Hematopoietic multipotent progenitor cell treated with erythropoietin and hydrocortisone succinate and interleukin-3 and kit ligand, for 17 days (in vitro differentiated cells): ENCODE measurements at places on chromosomes 12 and 14.
A peak's percentile ranks its signal among the peaks of the same experiment; 100 is the strongest.

- DNase-seq, result no peak
These were observed 20.1 kb upstream of the PLEK2 start for GRCh38 chr14:67432050-67432564.

- no peak for DNase-seq
These were observed 189.2 kb upstream of the DIO3 start for GRCh38 chr14:101371799-101372793.

GRCh38 chr12:57719777-57720605, 18.6 kb downstream of the AGAP2 start:
- no peak for DNase-seq

GRCh38 chr12:54649825-54650224, 1.7 kb upstream of the DCD start:
- no peak for DNase-seq

DNA sequence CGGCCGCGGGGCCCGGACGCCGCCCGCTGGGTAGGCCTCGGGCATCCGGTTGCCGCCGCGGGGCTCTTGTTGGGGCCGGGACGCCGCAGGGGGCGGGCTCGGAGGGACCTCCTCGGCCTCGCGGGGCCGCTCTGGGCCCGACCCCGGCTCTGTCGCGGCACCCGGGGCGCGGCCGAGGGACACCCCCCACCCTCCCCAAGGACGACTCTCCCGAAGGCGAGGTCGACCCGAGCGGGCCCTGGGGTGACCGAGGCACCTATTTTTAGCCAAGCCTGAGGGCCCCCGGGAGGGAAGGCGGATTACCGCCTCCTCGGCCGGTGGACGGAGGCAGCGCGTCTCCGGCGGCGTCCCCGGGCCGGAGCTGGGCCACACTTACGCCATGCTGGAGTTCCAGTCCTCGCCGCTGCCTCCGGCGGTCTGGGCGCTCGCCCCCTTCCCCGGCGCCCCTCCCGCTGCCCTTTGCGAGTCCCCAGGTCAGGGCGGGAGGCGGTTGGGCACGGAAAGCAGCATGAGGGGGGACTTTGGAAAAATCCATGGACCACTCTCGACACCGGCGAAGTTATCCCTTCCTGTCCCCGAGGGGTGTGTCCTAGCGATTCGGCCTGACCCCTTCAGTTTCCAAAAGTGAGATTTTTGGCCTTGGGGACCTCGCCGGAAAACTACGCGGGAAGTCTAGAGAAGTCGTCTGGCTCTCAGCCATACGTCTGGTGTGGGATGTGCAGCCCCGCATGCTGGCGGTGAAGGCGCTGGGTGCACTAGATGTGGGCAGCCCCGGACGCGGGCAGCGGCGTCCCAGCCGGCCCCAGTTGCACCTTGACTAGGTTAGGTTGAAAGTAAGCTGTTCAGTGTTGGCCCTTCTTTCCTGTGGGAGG, 699 bp downstream of the KTN1 start:
- peak; percentile 46 for DNase-seq
